ENCODE measurements at places on chromosomes 13 and 19. TPM values are rescaled to one million over a fixed set of nuclear protein-coding genes. Genes with fewer than 3 reads are reported as not detected.

Gene TPTE2
- 0.46 TPM for total RNA-seq

Gene MBD3L2
- total RNA-seq: not detected

Gene OR10H1
- not detected for total RNA-seq

Gene ZNF439
- 32.3 TPM for total RNA-seq

Gene RNF225
- total RNA-seq: not detected

Gene GPR18
- total RNA-seq: not detected

Gene ADGRE3
- total RNA-seq: not detected

Gene SLC17A7
- total RNA-seq: 1.2 TPM

Gene AXL
- 10.4 TPM for total RNA-seq

Gene NAPSA
- 0.46 TPM for total RNA-seq

Gene KLK14
- total RNA-seq: not detected
